ENCODE measurements at places on chromosomes 6 and 20. TPM values are rescaled to one million over a fixed set of nuclear protein-coding genes. Genes with fewer than 3 reads are reported as not detected.

- no peak for DNase-seq
Observed at GRCh38 chr20:33431797-33432381, 11.7 kb downstream of the SNTA1 start.

MLN gene
- not detected for total RNA-seq

GRCh38 chr20:63230800-63231268, 4.9 kb upstream of the BIRC7 start:
- no peak for DNase-seq

FUCA2 gene
- 74.8 TPM for total RNA-seq

SIRPG gene
- 2.1 TPM for total RNA-seq

DNA sequence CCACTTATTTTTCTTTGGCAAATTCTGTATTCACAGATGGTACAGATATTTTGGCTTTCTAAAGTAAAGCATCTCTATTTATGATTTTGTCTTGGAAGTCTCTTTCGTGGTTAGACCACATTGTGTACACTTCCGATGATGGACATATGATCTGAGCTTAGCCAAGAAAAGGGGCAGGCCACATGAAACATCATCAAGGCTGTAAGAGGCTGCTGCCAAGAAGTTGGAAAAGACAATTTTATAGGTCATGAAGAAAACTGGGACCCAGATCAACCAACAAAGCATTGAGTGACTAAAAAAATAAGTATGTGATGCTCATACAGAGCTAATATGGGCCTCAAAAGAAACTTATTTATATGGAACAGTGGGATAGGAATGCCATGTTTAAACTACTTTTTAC, 266.4 kb downstream of the HAO1 start:
- DNase-seq: no peak
